ENCODE measurements at places on chromosomes 3 and 15.

DNA sequence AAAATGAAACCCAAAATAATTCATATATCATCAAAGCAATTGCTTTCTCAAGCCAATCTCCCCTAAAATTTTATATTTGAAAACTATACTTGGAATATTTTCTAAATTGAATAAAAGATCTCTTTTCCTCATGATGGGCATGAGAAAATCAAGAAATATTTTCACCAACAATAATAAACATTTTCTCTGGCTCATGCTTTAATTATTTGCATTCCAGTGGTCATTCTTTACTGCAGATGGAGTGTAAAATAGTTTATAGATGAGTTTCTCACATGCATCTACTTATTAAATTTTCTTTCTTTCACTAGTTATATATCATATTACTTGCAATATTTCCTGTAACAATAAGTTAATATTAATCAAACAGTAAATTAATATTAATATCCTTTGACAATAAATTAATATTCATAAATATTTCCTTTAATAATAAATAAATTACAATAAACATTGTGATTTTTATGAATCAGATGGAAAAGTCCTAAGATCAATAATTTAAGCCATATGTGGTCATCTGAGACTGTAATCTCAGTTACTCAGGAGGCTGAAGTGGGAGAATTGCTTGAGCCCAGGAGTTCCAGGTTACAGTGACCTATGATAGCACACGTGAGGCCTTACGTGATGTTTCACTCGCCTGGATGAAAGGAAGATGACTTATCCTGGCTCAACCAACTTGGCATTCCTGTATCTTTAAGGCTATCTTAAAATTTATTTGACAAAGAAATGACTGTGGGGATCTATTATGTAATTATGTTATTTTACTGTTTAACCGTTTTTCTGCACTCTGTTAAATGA lies 958.8 kb downstream of the ZPLD1 start:
- DNase-seq, result peak; percentile 11

DNA sequence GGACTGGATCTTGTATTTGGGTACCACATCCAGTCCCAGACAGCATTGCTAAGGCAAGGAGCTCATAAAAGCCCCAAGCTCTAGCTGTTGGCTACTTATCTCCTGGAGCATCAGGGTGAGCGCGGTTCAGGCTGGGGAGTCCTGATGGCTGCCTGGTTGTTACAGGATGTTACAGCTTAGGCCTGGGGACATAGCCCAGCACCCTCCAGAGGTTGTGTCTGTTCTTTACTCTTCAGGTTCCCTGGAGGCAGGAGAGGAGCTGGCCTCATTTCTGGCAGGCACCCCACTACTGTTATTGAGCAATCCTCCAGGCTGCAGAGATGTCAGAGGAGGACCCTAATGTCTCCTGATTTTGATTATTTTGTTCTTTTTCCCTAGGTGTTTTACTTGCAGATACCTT lies 26.6 kb downstream of the APBA2 start:
- DNase-seq, result no peak

DNA sequence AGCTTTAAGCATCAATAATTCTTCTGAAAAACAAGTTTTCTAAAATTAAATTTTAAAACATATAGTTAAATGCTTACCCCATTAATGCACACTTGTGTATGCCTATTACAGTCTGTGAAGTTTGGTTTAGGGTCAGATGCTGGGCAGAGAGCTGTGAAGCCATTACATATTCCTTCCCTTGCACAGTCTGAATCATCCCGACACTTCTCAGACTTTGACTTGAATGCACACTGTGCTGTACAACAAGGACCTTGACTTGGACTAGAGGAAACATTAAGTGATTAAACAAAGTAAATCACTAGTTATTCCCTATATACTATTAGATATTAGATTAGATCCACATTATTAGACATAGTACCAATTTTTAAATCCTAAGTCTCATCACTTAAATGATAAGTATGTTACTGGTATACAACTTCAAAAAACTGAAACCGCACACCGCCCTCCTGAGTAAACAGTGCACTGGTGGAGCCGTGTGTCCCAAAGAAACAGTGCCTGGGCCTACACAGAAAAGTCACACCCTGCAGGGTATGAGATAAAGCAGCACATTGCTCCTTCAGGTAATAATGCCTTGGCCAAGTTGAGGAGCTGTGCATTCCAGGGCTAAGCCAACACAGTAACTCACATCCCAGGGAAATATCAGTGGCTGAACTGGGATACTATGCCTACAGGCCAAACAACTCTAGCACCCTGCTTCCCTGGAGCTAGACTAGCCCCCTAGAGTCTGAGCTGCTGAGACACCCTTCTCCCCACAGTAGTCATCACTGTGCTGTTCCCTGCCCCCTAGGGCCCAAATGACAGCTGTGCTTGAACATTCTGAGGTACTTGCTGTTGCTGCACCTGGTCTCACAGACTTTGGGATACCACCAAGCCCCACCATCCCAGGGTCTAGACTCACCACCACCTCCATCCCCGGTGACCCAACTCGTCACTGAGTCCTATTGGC lies 137.5 kb downstream of the ADAM10 start:
- DNase-seq, result no peak

- DNase-seq, result peak; percentile 95
Measured at GRCh38 chr3:125055913-125056745, at the start of gene HEG1. Gene HEG1, minus strand, starts transcription at chr3:125055997. Its CDS starts 107 bp downstream, at chr3:125055890.

- DNase-seq, result no peak
Measured at GRCh38 chr3:192930577-192930976, 12.9 kb upstream of the MB21D2 start.

GRCh38 chr3:40908612-40909011 lies 290.7 kb upstream of the CTNNB1 start:
- DNase-seq, result no peak

DNA sequence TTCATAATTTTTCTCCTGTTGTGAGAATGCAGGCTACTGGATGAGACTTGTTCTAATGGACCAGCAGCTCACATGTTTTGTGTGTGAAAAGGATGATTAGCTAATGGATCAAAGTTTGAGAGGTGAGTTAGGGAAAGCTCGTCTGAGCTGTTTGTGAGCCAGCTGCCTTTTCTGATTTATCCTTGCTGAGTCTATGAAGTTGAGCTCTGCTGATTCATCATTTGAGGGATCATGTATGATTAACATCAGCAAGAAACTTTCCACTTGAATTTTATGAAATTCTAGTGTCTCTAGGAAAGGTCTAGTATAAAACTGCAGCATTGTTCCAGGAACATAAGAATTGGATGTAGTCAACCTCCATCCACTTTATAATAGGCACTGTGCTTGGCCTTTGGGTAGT lies 698.7 kb downstream of the NTRK3 start:
- no peak for DNase-seq

DNA sequence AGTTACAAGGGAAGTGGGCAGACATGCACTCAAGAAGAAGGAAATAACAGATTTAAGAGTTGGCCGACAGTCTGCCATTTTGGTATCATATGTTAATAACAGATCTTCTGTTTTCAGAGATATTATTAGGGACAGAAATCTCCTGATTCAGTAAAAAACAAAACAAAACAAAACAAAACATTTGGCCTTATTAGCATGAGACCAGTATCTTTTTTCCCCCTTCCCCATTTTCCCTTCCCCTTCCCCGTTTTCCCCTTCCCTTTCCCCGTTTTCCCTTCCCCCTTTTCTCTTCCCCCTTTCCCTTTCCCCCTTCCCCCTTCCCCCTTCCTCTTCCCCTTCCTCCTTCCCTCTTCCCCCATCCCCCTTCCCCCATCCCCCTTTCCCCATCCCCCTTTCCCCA lies 39.4 kb downstream of the BBS4 start:
- no peak for DNase-seq

DNA sequence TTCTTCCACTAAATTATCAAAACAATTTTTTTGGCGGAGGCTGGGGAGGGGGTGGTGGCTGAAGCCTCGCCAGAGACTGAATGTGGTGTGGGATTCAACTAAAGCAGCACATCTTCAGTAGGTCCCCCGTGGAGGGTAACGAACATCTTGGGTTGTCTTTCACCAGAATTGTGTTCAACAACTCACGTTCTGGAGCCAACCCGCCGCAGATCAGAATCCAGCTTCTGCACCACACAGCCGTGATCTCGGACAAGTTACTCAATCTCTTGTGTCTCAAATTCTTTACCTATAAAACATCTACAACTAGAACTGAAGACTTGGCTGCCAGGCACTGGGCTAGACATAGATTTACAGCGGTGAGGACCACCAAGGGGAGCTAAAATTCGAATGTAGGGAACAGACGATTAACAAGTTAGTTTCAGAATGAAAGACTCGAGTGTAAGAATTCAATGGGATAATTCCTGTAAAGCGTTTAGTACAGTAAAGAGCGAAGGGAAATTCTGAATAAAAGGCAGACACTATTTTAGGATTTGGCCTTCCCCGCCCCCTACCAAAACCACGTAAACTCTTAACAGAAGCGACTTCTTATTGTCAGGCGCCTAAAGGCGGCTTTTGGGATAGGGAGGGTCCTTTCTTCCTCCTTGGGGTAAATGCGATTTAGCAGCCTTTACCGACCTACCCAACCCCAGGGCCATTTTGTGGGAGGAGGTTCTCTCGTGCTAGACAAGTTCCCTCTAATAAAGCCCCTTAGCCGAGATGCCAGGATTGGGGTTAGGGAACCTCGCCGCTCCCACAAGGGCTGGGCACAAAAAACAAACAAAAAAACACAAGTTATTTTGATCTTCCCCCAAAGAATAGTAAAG lies 697 bp upstream of the RAB5A start:
- DNase-seq, result peak; percentile 45

- no peak for DNase-seq
Measured at GRCh38 chr3:133924041-133924440, 28.4 kb upstream of the RAB6B start.

DNA sequence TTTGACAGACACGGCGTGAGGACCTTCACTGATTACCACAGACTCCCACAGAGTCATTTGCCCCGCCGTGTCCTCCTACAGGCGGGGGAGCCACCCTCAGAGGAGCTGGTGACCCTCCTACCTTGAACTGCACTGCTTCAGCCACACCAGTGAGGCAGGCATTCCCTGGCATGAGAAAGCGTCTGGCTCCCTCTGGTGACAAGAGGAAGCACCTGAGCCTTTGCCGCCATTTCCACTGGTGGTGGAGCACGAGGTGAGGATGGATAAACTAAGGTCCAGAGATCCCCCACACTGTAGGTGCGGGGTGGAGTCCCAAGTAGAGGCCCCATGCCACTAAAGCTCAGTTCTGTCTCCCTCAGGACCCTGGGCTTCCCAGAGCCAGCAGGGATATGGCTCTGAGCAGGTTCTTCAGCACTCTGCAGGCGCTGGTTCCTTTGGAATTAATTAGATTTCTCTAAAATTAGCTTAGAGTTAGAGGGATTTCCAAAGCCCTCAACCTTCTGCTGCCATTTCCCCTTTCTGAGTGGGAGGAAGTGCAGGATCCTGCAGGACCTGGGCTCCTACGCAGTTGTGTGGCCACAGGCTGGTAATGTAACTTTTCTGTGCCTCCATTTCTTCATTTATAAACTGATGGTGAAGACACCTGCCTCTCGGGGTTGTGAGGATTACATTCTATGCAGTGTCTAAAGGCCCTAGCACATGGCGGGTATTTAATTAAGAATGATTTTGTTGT lies 224.0 kb downstream of the SLCO3A1 start:
- peak; percentile 84 for DNase-seq

DNA sequence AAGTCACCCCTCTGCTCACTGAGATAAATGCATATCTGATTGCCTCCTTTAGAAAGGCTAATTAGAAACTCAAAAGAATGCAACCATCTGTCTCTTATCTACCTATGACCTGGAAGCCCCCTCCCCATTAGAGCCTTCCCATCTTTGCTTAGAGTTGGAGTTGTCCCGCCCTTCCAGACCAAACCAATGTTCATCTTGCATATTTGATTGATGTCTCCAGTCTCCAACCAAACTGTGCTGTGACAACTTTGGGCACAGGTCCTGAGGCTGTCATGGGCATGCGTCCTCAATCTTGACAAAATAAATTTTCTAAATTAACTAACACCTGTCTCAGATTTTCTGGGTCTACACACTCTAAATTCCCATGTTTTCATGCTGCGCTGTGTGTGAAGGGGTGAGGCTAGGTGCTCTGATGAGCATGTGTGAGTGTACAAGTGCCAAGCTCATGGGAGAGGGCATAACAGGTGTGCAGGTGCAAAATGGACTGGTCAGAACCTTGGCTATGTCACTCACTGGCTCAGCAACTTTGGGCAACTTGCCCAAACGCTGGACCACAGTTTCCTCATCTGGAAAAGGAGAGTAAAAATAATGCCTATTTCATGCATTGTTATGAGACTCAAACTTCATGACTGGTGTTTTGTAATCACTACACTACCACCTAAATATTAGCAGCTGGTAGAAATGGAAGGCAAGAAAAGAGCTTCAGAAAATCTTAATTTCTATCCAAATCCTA lies 7.2 kb downstream of the DAPK2 start:
- DNase-seq, result no peak

DNA sequence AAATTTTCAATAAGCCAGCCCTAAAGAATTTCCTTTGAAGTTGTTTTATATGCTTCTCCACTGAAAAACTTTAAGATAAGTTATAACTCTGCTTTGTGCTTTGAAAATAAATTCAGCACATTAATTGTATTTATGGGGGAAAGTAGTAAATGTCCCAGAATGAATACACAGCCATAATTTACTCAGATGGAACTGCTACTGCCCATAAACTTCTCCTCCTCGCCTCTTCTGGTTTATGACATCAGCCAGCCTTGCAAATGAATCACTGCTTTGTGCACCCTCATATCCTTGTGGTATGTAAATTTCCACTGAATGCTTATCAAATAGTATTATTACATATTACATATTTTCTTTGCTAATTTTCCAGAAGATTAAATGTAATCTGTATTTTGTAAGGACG lies 302.0 kb downstream of the DIPK2A start:
- DNase-seq, result no peak

DNA sequence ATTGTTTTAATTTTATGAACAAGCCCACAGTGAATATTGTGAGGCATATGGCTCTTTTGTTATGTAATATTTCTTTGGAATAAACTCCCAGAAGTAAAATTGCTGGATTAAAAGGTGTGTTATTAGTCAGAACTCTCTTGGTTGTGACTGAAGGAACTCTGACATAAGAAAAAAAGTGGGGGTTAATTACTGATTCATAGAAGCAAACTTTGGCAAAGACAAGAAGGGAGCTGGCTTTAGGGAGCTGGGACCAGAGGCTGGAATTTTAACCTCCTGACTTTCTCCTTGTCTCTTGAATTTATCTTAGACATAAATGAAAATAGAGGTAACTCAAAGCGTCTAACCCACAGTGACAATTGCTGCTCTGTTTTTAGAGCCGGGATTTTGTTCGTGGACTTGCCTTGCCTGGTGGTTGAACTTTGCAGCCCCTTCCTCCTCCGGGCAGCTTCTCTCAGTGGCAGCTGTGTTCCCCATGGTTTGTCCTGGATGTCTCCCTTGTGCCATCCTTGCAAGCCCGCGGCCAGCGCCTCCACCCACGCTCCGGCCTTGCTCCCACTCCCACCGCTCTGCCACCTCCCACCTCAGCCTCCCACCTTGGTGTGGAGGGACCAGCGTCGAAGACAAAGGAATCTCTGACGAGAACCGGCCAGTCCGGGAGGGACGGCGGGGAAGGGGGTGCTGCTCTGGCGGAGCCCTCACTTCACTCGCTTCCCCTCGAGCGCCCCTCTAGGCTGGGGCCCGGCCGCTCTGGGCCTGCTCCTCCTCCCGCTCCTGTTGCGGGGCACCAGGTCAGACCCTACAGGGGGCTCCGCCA lies 28.0 kb downstream of the ARHGAP31 start:
- peak; percentile 50 for DNase-seq

Measured in GM03348 (cell line).